Central memory CD4-positive, alpha-beta T cell (primary cell): ENCODE measurements at places on chromosomes 11 and 22.
A peak's percentile ranks its signal among the peaks of the same experiment; 100 is the strongest.

- DNase-seq = no peak
Measured at GRCh38 chr11:12329797-12330196, 47.6 kb upstream of the PARVA start.

DNA sequence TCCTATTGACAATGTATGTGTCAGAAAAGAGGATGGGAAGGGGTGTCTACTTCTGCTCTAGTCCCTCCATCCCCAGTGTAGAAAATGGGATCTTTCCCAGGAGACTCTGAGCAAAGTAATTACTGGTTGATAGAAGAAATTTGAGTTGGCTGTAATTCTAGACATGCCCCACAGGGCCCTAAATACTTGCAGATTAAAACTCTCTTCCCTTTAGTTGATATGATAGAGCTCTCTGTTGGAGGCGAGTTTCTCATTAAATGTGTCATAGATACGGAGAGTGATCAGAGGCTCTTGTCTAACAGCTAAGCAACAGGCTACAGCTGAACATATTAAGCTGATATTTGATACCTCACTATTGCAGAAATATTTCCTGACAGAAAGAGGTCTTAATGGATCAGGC is 32.9 kb downstream of the OR52E1 start:
- no peak for DNase-seq

GRCh38 chr11:69485337-69486041 is 4.0 kb downstream of the LINC01488 start:
- DNase-seq = no peak

- DNase-seq = no peak
Measured at GRCh38 chr22:49655168-49655812, 172.4 kb downstream of the BRD1 start.

DNA sequence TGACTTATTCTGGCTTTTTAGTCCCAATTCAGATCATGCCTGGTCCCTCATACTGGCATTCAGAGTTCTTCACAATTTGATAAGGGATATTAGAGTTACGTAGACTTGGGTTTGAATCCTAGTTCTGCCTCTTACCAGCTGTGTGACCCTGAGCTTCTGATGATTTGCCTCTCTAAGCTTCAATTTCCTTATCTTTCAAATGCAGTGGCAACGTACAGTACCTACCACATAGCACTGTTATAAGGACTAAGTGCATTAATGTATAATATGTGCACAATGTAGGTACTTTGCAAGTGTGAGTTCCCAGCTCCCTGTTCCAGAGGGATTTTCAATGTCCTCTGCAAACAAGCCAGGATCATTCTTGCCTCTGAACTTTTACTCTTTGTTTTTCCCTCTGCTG is 7.3 kb downstream of the RHOG start:
- no peak for DNase-seq

DNA sequence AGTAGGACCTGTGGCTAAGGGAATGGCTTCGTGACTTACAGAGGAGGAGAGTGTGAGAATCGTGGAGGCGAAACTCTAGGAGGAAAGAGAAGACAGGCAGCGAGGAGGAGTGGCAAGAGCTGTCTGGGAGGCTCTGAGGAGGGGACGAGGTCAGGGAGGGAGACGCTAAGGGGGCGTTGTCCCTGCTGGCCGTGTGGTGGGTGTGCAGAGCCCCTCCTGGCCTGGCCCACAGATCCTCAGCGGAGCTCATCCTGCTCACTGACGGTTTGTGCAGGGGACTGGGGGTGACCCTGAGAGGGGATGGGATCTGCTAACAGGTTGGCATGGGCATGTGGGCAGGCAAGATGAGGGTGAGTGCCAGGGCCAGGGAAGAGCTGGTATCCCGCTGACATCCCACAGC is 56.5 kb upstream of the PRR5 start:
- no peak for DNase-seq

GRCh38 chr11:25970726-25971508 is 361.0 kb upstream of the ANO3 start:
- no peak for DNase-seq

GRCh38 chr11:71518506-71519471 is 8.3 kb upstream of the KRTAP5-7 start:
- DNase-seq = no peak

DNA sequence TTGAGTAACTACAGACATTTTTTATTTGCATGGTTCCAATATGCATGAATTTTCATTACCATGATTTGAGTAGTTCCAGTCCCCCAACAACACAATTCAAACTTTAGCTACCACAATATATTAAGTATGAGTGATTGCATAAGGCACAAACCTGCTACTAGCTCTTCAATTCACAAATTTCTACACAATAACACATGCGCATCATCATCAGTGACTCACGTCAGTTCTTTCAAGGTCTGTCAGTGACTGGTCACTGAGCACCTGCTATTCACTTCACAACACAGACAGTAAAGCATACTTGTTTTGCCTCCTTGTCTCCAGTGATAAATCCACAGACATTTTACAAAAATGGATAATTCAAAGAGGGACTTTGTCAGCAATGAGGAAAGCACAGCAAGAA is 435.1 kb upstream of the CCDC90B start:
- DNase-seq = no peak

- DNase-seq = no peak
Measured at GRCh38 chr22:43205261-43205691, 18.3 kb upstream of the TTLL12 start.

DNA sequence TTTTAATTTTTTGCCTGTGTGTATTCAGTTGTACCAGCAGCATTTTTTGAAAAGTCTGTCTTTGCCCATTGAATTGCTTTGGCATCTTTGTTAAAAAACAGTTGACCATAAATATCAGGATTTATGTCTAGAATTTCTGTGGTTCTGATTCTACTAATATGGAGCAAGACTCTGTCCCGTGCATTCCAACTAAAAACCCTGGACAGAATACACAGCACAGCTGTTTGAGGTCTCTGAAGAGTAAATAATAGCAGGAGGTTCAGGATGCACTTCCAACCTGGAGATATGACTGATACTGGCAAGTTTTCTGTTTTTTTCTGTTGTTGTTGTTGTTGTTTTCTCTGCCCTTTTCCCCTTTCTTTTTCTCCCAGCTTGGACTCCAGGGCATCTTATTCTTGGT is 141.9 kb downstream of the TMEM135 start:
- DNase-seq = no peak

DNA sequence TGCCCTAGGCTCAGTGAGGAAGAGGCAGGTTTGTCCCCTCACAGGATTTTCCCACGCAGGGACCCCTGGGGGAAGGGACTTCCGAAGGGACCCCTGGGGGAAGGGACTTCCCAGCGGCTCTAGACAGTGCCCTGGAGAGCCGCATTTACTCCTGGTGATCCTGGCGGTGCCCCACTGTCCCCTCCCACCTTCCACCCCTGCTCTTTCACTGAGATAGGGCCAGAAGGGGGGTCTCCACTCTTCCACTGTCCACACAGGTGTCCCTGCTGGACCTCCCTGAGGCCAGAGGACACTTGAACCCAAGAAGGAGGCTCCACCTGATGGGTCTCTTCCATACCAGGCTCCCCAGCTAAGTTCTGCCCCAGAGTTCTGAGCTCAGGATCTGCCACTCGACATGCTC is 1333.9 kb downstream of the BRD1 start:
- no peak for DNase-seq

- DNase-seq = no peak
Measured at GRCh38 chr22:36954251-36955014, 41.0 kb downstream of the CSF2RB start.

- no peak for DNase-seq
Measured at GRCh38 chr11:126483621-126484195, 128.2 kb downstream of the ST3GAL4 start.

DNA sequence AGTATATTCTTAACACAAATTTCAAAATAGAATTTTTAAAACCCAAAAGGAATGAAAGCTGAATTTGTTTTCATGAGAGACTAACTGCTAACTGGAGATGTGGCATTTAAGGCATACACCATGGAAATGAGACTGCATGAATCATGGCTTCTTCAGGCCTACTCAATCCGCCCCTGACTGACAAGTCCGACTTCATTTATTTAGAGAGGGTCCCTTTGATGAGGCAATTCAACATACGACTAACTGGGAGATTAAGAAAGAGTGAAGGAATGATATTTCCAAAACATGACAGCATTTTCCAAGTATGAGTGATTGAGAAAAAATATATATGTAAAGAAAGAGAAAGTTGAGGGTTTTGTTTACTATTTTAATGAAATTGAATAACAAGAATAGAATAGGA is 720.1 kb downstream of the DLG2 start:
- DNase-seq = no peak

DNA sequence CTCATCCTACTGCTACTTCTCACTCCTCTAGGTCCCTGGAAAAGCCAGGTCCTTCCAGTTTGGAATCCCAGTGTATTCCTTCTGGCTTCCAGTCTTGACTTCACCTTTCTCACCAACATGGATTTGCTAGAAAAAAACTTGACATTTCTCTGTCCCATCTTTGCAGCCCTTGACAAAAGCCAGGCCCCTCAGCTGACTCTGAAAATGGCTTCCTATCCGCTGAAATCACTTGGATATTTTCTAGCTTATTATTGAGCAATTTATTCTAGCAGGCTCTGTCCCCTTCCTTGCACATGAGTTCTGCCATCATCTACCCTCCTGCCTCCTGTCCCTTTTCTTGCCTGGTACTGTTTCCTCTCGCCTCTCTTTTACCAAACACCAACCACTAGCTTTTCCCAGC is 427.2 kb downstream of the BUD13 start:
- no peak for DNase-seq

DNA sequence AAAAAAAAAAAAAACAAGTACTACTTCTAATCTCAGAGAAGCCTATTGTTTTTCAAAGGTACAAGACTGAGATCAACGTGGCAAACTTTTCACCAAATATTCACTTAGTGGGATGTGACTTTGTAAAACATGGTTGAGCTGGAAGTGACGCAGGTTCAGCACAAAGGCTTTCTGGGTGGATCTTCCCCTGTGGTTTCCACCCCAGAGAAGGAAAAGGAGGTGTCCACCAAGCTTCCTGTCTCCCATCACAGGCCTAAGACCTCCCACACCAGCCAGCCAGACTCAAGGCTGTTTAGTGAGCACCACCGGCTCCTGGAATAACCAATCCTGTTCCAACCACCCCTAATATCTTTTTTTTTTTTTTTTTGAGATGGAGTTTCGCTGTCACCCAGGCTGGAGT is 5.7 kb downstream of the TMEM184B start:
- peak; percentile 87 for DNase-seq

DNA sequence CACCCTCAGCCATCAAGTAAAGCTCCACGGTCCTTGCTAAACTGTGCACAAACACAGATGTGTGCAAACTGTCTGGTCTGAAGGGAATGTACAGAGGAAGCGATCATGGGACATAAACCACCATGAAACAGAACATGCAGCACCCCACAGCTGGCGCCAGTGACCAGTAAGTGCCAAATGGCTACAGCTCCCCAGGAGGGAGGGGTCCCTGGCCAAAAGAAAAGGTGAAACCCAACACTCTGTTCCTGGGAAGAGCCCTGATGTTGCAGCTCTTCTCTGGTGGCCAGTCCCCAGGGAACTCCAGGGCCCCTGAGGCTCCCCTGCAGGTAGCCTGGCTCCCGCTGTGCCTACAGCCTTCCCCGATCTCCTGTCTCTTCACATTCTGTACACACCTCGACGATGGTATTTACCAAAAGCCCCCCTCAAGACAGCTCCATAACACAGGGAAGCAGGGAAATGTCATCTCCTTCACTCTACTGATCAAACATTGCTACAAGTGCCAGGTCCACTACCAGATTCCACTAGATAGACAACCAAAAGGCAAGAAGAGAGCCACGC is 2.9 kb downstream of the DGCR6L start:
- DNase-seq = no peak

- DNase-seq = no peak
Measured at GRCh38 chr11:57336111-57336666, 497 bp upstream of the SSRP1 start.
